Liver (tissue), 10 donors: ENCODE measurements at places on chromosomes 11 and 22. TPM values are rescaled to one million over a fixed set of nuclear protein-coding genes. Genes with fewer than 3 reads are reported as not detected.

Gene CFAP300
- total RNA-seq = not detected

Gene OR4D11
- not detected for total RNA-seq

Gene CTR9
- total RNA-seq = 26.3 TPM

Gene TESMIN
- total RNA-seq = 2.5 TPM

Gene GAS2
- total RNA-seq = 28.5 TPM

Gene KRTAP5-8
- total RNA-seq = not detected

Gene TEX54
- total RNA-seq = not detected

Gene SMTNL1
- total RNA-seq = not detected

Gene CHRM1
- total RNA-seq = not detected

Gene FAM83F
- total RNA-seq = 1.1 TPM

Gene POU2AF2
- not detected for total RNA-seq

Gene RIBC2
- 1.5 TPM for total RNA-seq
